Activated T-cell treated with anti-CD3 and anti-CD28 coated beads, Interleukin-2, amount 50 U/mL, for 4 hours (primary cell): ENCODE measurements at places on chromosomes 7 and 10. TPM values are rescaled to one million over a fixed set of nuclear protein-coding genes. Genes with fewer than 3 reads are reported as not detected.

The SAP25 gene
- total RNA-seq: 8.1 TPM

The GDF2 gene
- total RNA-seq: not detected

The AKR1D1 gene
- total RNA-seq: not detected

The ASB4 gene
- total RNA-seq: not detected

The GOLGA7B gene
- total RNA-seq: 0.32 TPM

The SLC25A28 gene
- total RNA-seq: 64.7 TPM

The LLCFC1 gene
- not detected for total RNA-seq

The CDNF gene
- total RNA-seq: 2.1 TPM

The HIPK2 gene
- 26.1 TPM for total RNA-seq

The PLEKHS1 gene
- total RNA-seq: not detected

The ZNF804B gene
- total RNA-seq: not detected

The SAMD9L gene
- total RNA-seq: 3.3 TPM

The LDB3 gene
- total RNA-seq: 0.03 TPM

The HOXA1 gene
- 0.11 TPM for total RNA-seq

The DGKB gene
- not detected for total RNA-seq

The DNAJC12 gene
- 0.92 TPM for total RNA-seq

The SFTPA1 gene
- 3.1 TPM for total RNA-seq

The TRIM74 gene
- total RNA-seq: not detected

The HYAL4 gene
- total RNA-seq: not detected

The YKT6 gene
- 115 TPM for total RNA-seq

The PIP gene
- total RNA-seq: not detected

The RARRES2 gene
- total RNA-seq: 1.3 TPM

The SEMA4G gene
- 0.48 TPM for total RNA-seq

The GRM8 gene
- total RNA-seq: not detected

The PRTFDC1 gene
- total RNA-seq: 0.16 TPM

The GFRA1 gene
- 0.03 TPM for total RNA-seq

The PALD1 gene
- total RNA-seq: 1.3 TPM

The ACTL6B gene
- not detected for total RNA-seq

The SLC18A3 gene
- total RNA-seq: not detected

The MYOF gene
- total RNA-seq: 65.4 TPM
